Melanocyte of skin (primary cell): ENCODE measurements at places on chromosomes 1 and 21. TPM values are rescaled to one million over a fixed set of nuclear protein-coding genes. Genes with fewer than 3 reads are reported as not detected.

Gene TNFRSF1B
- 5.8 and 7.6 TPM in 2 replicates for total RNA-seq

Gene AMPD1
- total RNA-seq = not detected in 2 replicates

Gene NECTIN4
- total RNA-seq = not detected in 2 replicates

Gene CDA
- not detected in 2 replicates for total RNA-seq

Gene LRRIQ3
- total RNA-seq = 1.4 and 3.0 TPM in 2 replicates

Gene OR2L8
- total RNA-seq = not detected in 2 replicates

Gene CATSPERE
- total RNA-seq = 0.62 and 1.00 TPM in 2 replicates

Gene PYHIN1
- 7.9 and 15.3 TPM in 2 replicates for total RNA-seq

Gene PLPPR5
- under 0.01 and 0.15 TPM in 2 replicates for total RNA-seq

Gene SPRR2F
- total RNA-seq = not detected in 2 replicates

Gene AGO3
- 2.4 and 5.8 TPM in 2 replicates for total RNA-seq
